ENCODE measurements at places on chromosomes 2 and 18.

GRCh38 chr18:3163968-3164367, 55.8 kb downstream of the MYOM1 start:
- DNase-seq = no peak

GRCh38 chr18:74608681-74609080, 11.0 kb downstream of the ZNF407 start:
- no peak for DNase-seq

GRCh38 chr2:46179037-46179621, 118.1 kb upstream of the EPAS1 start:
- DNase-seq = peak; percentile 33

DNA sequence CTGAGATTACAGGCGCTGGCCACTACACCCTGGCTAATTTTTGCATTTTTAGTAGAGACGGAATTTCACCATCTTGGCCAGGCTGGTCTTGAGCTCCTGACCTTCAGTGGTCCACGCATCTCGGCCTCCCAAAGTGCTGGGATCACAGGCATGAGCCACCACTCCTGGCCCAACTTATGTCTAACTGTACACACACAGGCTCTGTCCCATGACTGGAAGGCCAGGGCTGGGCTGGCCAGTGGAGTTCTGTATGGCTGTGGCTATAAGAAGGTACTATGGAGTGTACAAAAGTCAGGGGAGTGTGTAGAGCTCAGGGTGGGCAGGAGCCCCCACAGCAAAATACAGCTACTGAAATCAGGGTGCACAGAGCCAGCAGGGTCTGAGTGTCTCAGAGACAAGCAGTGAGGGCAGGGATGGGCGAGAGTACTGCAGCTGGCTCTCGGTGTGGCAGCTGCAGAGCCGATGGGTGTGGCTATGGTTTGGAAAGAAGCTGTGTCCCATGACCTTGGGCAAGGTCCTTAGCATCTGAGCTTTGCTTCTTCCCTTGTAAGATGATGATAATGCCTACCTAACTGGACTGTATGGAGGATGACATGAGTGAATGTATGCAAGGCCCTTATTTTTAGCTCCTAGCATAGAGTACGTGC, 10.4 kb upstream of the MSGN1 start:
- DNase-seq = no peak

DNA sequence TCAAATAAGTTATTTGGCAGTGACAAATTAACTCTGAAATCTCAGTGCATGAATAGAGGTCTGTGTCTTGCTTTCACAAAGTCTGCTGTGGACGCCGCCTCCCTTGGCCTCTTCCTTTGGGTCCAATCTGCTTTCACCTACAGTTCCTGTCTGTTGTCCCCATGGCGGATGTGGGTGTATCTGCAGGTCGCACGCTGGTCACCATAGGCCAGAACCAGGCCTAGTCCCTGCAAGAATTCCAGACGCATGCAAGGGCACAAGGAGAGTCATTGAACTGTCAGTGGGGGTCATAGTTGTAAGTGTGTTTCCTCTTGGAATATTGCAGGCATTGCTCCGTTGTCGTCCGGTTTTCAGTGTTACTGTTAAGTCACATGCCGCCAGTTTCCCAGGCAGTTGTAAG, 7.4 kb downstream of the SOCS6 start:
- no peak for DNase-seq

DNA sequence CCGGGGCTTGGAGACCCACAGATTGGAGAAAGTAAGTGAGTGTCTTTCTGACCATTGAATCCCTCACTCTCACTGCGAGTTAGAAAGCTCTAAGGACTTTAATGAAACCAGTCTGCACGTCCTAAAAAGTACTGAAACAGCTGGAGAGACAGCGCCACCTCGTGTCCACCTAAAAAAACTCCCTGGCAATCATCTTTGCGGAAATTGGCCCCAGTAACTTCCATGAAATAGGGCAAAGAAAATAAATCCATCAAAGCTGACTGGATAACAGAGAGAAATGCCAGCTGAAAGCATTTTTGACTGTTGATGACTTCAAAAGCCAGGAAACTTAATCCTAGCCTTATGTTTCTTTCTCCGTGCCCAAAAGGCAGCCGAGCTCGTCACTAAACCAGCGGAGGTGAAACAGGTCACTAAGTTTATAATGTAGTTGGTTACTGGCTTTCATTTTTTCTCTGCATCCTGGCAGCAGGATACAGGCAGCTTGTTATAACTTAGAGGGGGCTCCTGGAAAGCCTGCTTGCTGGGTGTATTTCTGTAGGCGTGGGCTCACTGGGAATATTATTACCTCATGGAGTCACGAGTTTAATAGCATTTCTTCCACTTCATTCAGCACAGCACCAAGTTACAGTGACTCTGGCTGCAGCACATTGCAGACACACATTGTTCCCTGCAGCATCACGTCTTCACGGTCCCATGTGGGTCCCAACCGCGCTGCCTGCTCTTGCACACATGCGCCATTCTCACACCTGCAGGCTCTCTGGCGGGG, 266.5 kb downstream of the HRH4 start:
- DNase-seq = peak; percentile 32

DNA sequence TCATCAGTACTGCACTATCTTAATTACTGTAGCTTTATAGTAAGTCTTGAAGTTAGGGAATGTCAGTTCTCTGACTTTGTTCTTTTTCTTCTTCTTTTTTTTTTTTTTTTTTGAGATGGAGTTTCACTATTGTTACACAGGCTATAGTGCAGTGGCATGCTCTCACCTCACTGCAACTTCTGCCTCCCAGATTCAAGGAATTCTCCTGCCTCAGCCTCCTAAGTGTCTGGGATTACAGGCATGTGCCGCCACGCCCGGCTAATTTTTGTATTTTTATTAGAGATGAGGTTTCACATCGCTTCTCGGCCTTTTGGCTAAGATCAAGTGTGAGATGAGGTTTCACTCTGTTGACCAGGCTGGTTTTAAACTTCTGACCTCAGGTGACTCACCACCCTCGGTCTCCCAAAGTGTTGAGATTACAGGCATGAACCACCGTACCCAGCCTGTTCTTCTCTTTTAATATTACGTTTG, 41.9 kb upstream of the TANC1 start:
- DNase-seq = no peak

DNA sequence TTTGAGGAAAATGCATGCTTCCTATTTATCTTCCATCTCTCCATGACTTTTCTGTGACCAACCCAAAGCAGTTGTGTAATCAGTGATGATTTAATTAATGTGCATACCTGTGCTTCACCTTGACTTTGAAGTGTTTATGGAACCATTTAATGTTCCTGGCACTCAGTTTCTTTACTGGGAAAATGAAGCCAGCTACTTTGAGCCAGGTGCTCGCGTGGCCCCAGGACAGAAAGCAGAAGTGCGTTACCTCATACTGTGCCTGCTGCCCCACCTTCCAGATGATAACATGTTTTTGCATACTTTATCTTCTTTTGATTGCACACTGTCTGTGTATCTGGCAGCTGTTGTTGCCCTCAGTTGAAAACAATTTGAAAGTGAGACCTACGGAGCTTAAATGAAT, 61.3 kb downstream of the PMAIP1 start:
- DNase-seq = no peak

DNA sequence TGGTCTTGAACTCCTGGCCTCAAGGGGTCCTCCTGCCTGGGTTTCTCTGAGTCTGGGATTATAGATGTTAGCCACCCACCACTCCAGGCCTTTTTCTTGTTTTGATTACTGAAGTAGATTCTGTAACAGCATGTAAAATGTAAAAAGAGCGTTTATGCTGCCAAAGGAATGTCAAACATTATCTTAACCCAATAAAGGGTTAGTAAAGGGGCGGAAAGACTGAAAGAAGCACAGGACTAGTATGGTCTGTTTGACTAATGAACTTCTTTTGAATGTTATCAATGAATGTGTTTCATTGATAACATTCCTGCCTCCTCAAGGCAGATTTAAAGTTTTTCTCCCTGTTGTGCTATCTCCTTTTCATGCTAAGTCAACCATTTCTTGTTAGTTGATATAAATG, 29.4 kb downstream of the GPD2 start:
- no peak for DNase-seq

DNA sequence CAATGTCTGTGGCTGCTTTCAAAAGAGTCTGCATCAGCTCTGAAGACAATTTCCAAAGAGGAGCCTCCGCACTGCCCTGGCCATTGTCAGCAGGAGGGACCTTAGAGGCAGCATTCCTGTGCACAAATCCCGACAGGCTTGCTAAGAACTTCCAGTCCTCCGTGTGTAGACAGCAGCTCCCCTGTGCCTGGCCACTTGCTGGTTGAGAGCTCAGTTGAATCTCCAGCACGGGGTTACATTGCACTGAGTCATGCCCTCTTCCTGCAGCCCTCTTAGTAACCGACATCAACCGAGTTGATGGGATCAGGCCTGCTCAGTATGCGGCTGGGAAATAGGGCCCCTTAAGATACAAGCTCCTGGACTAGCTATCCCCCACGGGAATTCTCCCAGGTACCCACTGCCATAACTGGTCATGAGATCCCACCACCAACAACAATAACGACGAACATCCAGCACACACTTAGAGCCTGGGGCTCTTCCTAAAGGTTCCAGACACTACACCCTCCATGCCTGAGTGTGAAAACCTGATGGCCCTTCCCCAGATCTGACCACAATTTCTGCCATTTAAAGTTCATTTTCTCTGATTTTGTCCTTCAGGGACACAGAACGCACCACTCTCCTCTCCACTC, 12.0 kb downstream of the ATP6V1B1 start:
- no peak for DNase-seq

GRCh38 chr2:100393362-100393761, 24.1 kb downstream of the CHST10 start:
- no peak for DNase-seq

DNA sequence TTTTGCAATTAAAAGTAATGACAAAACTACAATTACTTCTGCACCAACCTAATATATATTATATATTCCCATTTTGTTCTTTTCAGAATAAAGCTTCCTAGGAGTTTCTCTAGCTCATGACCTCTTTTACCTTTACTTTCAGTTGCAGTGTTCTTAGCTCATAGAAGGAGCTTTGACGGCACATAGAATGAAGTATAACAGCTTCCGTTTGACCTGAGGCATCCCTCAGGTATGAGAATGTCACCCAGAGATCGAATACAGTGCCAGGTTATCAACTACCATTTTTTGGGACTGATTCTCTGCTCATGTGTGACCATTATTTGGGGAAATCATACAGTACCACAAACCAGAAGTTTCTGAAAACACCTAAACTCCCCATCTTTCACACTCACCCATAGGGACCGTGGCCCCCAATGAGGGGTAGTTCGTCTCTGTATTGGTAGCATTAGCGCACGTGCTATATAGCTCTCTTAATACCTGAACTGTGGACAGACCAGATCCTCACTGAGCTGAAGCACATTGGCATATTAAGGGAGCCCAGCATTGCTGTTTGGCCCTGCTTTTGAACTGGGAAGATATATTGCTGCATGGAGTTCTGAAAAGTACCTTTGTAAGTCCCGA, 123.0 kb downstream of the SPTBN1 start:
- no peak for DNase-seq

GRCh38 chr2:8412586-8412985, 269.3 kb upstream of the ID2 start:
- no peak for DNase-seq

GRCh38 chr2:197130318-197130717, 180.3 kb downstream of the ANKRD44 start:
- DNase-seq = no peak

DNA sequence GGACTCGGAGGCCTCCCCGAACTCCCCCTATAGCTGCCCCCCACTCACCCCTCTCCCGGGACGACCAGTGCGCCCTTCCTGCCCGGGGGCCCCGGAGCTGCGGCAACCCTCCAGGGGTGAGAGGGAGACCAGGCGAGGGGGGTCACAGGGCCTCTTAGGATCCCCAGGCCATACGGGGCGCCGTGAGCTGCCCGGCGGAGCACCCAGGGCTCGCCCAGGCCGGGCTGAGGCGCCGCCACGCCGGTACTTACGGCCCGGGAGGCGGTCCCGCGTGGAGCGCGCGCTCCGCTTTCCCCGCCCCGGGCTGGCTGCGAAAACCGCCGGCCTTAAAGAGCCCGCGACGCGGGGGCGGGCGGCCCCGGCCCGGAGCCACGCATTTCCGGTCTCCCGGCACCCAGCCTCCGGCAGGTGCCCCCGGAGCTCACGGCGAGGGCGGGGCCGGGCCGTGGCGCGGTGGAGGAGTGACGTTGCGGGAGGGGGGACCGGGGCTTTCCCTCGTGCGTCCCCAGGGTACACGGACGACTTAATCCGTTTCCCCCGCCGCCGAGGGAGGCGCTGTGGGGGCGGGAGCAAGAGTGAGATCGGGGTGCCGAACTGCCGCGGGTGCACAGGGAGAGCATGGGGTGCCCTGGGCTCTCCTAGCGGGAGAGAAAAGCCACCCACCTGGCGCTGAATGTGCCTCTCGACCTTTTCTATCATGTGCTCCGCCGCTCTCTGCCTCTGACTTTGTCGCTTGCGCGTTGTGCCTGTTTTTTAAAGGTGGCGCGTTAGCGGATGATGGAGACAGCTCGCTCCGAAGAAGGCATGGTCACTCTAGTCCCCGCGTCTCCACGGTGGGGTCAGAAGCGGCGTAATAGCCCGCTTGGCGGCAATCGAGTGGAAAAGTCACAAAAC, at the start of gene METTL21A:
TSS of gene METTL21A (minus strand) at position 381 of the 894 bp plus-strand sequence. CDS start 1,019 bp downstream, outside the sequence.
- DNase-seq = peak; percentile 93

Measured in activated T-cell treated with anti-CD3 and anti-CD28 coated beads for 48 hours (primary cell).